LHCN-M2 (cell line): ENCODE measurements at places on chromosomes 3 and 15. TPM values are rescaled to one million over a fixed set of nuclear protein-coding genes. Genes with fewer than 3 reads are reported as not detected.

The NEO1 gene
- total RNA-seq, result 1.1 and 2.3 TPM in 2 replicates

The P2RY14 gene
- 0.19 TPM in 1 of 2 replicates, not detected in the other for total RNA-seq

DNA sequence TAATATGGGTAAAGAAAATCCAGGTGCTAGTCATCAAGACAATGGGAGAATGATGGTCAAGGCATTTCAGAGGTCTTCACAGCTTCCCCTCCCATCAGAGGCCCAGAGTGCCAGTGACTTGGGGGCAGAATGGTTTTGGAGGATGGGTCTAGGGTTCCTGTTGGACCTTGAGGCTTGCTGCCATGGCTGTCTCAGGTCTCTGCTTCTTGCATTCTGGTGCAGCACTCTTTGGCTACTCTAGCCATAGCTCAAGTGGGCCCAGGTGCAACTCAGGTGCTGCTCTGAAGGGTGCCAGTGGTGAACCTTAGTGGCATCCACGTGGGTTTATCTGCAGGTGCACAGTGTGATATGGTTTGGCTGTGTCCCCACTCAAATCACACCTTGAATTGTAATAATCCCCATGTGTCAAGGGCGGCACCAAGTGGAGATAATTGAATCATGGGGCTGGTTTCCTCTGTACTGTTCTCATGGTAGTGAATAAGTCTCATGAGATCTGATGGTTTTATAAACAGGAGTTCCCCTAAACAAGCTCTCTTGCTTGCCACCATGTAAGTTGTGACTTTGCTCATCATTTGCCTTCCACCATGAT, 48.5 kb upstream of the PEX5L start:
- no peak for DNase-seq

GRCh38 chr3:138113326-138113725, 2.1 kb downstream of the DZIP1L start:
- no peak for DNase-seq
